Activated CD8-positive, alpha-beta memory T cell treated with anti-CD3 and anti-CD28 coated beads for 4 hours (primary cell): ENCODE measurements at places on chromosomes 4 and X.
A peak's percentile ranks its signal among the peaks of the same experiment; 100 is the strongest.

DNA sequence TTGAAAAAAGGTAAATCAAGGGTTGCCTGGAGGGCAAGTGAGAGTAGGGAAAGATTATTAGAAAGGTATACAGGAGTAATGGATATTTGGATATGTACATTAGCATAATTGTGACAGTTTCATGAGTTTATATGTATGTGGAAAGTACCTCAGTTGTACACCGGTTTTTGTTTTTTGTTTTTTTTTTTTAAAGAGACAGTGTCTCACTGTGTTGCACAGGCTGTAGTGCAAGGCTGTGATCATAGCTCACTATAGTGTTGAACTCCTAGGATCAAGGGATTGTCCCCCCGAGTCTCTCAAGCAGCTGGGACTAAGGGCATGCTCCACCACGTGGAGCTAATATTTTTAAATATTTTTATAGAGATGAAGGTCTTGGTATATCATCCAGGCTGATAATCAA, 15.3 kb upstream of the HPGD start:
- no peak for DNase-seq

- no peak for DNase-seq
Measured at GRCh38 chrX:123871309-123871708, 11.5 kb downstream of the XIAP start.

DNA sequence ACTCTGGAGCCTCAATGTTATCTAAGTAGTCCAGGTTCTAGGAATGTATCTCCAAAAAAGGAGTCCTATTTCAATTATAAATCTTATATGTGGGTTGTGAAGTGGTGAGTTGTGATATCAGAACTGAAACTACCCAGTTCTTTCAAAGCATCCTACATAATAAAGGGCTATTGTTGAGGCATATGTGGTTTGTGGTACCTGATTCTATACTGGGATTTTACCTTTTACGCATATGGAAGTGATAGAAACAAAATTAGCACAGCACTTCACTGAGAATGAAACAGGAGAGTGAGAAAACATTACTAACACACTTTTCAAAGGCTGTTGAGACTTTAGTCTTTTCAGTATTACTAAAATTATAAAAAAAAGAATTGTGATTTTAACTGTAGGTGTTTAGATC, 417.7 kb upstream of the GALNT7 start:
- DNase-seq, result no peak

DNA sequence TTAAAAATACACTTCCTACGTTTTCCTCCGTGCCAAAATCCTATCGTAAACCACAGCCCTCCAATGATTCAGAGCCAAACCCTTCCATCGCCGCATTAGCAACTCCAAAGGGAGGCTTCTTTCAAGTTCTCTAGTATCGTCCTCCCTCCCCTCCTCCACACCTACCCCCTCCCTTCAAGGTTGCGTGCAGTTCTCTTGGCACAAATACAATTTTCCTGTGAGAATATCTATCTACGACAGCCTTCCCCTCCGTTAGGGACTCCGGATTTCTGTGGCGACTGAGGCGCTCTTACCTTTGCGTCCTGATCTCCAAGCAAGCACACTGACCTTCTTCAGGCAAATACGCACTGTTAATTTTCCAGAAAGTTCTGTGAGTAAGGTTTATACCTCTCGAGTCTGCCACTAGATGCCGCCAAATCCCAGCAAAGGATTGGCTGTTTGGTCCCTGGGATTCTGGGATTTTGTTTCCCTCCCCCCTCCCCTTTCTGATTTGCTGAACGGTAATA, 1.2 kb upstream of the MORF4L2 start:
- DNase-seq, result peak; percentile 10

DNA sequence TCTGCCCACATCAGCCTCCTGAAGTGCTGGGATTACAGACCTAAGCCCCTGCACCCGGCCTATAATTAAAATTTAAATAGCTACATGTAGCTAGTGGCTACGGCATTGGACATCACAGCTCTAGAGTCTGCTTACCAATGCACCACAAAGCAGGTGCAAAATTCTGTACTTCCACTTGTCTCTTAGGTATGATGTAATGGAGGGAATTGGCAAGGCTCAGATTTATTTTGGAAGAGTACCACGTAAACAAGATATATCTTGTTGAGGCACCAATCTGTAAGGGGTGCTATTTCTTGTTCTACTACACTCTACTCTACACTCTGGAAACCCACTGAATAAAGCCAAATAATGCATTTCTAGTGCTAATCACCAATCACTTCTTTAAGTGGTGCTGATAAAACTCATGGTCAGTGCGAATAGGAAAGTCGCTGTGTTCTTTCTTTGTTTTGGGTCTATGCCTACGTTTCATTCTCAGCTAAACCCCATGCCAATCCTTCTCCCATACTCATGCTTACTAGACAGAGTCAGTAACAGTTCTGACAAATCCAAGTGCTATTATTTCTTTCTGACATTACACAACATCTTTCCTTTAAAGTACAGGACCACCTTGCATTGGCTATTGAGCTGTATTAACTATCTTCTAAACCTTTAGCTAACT, 92.3 kb downstream of the GC start:
- no peak for DNase-seq

DNA sequence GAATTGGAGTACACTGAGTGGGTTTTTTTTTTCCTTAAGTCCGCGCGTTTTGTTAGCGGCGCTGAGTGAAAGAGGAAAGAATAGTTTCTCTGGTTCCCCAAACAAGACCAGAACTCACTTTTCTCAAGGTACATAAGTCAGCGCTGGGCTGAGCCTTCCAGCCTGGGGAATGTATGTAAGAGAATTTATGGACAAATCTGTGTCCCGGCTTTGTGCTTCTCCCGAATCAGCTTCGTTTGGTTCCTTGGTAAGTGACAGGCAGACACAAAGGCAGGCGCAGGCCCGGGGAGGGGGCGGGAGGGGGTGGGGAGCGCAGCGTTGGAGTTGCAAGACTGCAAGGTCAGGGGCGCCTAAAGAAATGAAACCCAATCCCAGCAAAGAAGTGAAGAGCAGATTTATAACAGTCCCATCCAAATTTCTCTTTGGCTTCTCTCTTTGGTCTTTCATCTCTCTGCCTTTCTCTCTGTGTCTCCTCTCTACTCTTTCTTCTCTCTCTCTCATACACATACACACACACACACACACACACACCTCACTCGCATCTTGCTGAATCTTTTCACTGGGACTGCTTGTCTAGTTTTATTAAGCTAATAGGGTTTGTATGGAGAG, 981 bp downstream of the TET2 start:
- no peak for DNase-seq

GRCh38 chr4:146835096-146835495, 110.6 kb downstream of the TTC29 start:
- no peak for DNase-seq

DNA sequence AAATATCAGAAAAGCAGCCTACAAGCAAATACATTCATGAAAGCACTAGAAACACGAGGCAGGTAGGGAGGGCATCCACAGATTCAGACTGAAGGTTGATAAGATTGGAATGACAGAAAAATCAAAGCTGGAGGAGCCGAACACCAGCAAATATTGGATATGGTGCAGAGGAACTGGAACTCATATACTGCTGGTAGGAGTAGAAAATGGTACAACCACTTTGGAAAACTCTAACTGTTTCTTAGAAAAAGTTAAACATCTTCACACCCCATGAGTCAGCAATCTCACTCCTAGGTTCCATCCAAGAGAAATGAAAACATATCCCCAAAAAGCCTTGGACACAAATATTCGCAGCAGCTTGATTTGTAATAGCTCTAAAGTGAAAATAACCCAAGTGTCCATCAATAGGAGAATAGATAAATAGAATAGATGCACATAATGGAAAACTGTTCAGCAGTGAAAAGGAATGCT, 27.1 kb downstream of the CD99L2 start:
- DNase-seq, result no peak

GRCh38 chr4:105451346-105451745, 22.5 kb downstream of the PPA2 start:
- DNase-seq, result no peak

DNA sequence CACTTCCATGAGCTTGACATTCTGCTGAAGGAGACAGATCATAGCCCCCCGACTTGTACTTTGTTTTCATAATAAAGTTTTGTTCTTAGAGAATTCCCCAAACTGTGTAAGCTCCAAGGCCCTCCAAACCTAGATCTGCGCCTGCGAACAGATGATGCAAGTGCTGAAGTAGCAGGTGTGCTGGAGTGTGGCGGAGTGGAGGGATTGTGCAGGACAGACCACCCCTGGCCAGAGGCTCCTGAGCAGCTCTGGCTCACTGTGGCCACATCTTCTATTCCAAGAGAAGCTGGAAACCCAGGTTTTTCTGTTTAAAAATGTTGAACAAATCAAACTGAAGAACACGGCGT, 46.4 kb downstream of the TBC1D14 start:
- DNase-seq, result no peak

GRCh38 chrX:68920561-68920960, 91.7 kb downstream of the EFNB1 start:
- DNase-seq, result no peak

- no peak for DNase-seq
Measured at GRCh38 chrX:37349221-37350033, at the start of gene PRRG1. Gene PRRG1, plus strand, starts transcription at chrX:37349364. Its CDS starts 56,886 bp downstream, at chrX:37406250.

- no peak for DNase-seq
Measured at GRCh38 chr4:167290678-167291077, 56.4 kb upstream of the SPOCK3 start.

DNA sequence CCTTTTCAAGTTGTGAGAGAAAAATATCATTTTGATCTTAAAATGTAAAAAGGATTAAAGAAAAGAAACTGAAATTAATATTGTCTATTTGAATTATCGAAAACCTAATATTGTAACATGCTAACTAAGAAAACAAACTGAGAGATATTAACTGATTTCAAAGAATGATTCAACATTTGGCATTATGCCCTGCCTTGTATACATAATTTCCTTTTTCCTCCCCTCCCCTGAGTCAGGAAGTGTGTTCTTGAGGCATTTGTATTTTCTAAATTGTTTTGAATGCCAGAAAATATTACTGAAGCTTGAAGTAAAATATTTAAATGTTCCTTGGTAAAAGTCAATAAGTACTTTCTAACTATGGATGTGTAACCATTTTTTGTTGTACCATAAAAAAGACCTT, 49.4 kb downstream of the RPS6KA3 start:
- DNase-seq, result no peak

GRCh38 chr4:148998719-148999118, 556.5 kb upstream of the NR3C2 start:
- no peak for DNase-seq

- DNase-seq, result no peak
Measured at GRCh38 chr4:8835521-8836365, 35.9 kb downstream of the HMX1 start.

- no peak for DNase-seq
Measured at GRCh38 chr4:183147983-183148382, 48.9 kb downstream of the WWC2 start.

DNA sequence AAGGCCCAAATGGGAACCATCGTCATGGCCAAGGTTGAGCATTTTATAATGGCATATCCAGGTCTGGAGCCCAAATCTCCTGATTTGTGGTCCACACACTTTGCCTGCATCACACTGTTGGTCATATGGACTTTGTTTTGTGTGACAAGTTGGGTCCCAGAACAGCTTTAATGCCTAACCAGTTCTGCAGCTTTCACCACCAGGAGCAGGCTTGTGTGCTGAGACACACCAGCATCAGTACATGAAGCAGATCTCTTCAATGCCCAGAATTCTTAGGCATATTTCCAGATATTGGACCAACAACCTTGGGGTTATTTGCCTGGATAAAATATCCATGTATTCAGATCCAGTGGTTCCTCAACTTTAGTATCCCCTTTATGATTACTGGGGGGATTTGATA, 371.3 kb downstream of the FBXW7 start:
- DNase-seq, result no peak

DNA sequence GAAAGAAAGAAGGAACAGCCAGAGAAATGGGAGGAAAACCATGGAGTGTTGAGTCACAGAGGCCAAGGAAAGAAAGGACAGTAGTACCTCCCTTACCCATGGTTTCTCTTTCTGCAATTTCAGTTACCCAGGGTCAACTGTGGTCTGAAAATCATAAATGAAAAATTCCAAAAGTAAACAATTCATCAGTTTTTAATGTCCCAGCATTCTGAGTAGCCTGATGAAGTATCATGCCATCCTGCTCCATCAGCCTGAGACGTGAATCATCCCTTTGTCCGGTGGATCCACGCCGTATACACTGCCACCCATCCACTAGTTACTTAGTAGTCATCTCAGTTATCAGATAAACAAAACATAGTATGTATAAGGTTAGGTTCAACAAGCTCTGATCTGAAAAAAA, 114.2 kb downstream of the COMMD8 start:
- no peak for DNase-seq

DNA sequence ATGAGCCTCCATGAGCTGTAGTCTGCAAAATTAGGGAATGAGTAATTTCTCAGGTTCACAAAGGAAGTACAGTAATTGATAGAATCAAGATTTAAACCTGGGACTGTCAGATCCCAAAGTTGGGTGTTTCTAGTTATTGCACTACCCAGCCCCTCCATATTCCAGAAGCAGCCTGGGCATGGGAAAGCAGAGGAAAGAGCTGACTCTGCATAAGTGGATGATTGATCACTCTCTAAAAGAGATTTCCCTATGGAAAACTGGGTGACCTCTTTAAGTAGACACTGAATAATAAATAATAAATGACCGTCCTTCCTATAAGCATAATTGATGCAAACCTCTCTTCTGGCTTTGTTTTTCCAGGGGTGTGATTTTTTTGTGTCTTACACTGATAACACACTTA, 5.2 kb downstream of the NAAA start:
- no peak for DNase-seq

GRCh38 chr4:35725131-35725530, 519.2 kb downstream of the ARAP2 start:
- DNase-seq, result no peak

DNA sequence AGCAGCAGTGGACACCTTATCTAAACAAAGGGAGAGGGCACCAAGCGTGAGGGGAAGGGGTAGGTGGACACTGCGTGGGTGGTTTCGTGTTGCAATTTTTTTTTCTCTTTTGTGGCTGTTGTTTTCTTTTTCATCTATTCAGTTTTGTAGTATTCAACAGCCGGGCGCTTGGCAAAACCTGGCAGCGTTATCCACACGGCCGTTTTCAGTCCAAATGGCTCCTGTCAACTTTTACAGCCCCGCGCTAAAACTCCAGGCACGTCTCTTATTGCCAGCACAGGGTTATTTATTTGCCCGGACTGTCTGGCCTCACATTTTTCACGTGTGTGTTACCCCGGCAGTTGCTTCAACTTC, 192.2 kb downstream of the BCOR start:
- DNase-seq, result no peak

DNA sequence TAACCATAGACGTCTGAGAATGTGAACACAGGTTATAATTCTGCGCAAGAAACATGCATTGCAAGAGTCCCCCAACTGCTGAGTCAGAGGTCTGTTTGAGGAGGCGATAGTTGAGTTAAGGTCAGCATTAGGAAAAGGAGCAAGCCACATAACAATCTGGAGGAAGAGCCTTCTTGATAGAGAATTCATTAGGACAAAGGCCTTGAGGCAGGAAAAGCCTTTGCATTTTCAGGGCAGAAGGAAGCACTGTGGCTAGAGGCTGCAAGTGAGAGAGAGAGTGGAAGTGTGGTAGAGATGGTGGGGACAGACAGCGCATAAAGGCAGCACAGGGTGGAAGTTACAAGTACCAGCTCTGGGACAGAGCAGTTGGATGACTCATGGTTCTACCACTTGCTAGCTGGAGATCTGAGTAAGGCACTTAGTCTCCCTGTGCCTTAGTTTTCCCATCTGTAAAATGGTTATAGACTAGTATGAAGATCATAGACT, 125.8 kb upstream of the LNX1 start:
- no peak for DNase-seq

GRCh38 chr4:41575665-41576064, 37.7 kb downstream of the LIMCH1 start:
- DNase-seq, result no peak

- DNase-seq, result no peak
Measured at GRCh38 chr4:8782135-8782534, 89.5 kb downstream of the HMX1 start.
